NCI-H2171 treated with DMSO at 0.1 percent for 48 hours (cell line): ENCODE measurements at places on chromosomes 5 and 9.

GRCh38 chr5:129094087-129094923 lies at the start of gene ISOC1:
Gene ISOC1, plus strand, starts transcription at chr5:129094749. Its CDS starts 18 bp downstream, at chr5:129094767.
- DNase-seq, result peak; percentile 72

DNA sequence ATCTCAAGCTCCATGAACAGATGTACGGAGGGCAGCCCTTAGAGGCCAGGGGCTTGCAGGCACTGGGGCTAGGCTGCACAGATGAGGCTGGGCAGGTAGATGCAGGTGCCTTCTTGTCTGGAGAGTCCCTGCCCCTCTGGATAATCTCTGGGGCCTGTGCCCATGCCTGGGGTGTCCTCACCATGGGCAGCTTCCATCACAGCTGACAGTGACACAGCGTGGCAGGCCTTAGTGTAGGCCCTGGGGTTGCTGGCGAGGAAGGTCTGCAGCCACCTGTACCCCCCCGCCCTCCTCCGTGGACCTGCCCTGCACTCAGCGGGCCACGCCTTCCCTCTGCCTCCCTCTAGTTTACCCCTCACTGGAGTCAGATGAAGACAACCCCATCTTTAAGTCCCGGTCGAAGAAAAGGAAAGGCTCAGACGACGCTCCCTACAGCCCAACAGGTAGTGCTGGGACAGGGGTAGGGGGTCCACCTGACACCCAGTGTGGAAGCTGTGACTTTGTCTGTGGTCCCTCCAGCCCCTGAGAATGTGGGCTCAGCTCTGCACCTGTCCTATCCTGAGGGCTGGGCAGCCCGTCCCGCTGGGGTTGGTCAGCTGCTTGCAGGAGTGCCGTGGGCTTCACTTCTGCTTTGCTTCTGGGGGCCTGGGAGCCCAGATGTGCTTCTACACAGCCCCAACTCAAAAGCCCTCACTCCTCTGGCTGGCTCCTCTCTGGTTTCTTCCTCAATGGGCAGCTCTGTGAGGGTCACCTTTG lies 98.4 kb downstream of the PHF2 start:
- no peak for DNase-seq

DNA sequence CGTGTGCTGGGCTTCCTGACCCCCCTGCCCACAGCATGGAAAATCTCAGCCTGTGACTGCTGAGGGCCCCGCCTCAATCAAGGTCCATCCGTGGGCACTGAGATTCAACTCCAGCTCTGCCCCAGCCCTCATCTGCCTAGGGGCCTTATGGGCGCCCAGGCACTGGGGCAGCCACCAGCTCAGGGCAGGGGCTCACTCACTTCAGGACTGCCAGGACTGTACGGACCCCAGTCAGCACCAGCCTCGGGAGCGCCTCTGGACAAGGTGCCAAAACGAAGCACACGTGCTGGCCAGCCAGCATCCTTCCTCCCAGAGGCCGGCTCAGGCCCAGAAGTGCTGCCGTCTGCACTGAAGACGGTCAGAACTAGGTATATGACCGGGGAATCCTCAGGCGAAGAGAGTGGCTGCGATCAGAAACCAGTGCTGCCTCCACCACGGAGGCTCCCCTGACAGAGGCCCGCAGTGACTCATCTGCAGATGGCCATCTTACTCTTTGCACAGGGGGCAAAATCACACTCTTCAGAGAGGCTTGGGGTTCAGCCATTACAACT lies 19.6 kb downstream of the CLPTM1L start:
- DNase-seq, result no peak

GRCh38 chr9:33146298-33146697 lies 20.8 kb downstream of the B4GALT1 start:
- DNase-seq, result no peak

GRCh38 chr9:110142868-110143481 lies 65.0 kb downstream of the C9orf152 start:
- DNase-seq, result peak; percentile 26

DNA sequence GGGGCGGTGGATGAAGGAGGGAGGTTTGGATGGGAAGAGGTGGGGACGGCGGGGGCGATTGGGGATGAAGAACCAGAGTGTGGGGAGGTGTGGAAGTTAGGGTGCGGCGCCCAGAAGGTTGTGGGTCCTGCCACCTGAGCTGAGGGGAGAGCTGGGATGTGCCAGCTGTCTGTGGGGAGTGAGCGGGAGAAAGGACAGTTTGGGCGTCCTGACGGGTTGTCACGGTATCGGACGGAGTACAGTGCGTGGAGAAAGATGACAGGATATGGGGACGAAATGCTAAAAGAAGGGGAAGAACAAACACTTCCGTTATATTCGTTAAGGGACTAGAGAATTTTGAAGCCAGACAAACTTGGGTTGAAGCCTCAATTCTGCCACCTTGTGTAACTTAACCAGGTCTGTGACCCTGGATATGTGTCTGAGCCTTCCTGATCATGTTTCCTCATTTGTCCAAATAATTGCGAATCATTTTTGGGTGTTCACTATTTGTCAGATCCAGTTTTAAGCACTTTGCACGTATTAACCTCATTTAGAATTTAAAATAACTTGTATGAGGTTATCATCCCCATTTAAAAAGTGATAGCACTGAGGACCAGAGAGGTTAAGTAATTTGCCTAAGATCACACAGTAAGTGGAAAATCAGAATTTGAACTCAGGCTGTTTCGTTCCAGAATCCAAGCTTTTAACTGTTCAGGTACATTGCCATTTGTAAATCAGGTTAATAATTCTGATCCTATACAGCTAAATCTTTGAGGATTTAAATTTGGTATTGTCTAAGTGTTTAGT lies 689 bp downstream of the CNTRL start:
- peak; percentile 66 for DNase-seq

GRCh38 chr9:112322701-112323377 lies 10.6 kb downstream of the PTBP3 start:
- no peak for DNase-seq

GRCh38 chr9:94149696-94150095 lies 65.4 kb downstream of the PTPDC1 start:
- DNase-seq, result no peak

DNA sequence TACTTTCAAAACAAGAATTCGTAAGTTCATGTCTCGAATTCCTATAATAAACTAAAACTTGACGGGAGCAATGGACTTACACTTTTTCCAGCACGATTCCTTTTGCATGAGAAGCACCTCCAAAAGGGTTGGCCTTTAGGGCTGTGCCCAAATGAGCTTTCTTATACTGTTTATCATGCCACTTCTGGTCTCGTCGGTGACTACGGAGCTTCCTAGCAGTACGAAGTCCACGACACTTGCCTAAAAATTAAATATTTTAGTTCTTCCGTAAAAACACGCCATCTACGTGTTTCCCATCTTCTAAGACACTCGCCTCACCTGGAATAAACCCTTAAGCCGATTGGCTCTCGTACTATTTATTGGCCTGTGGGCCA lies 554 bp downstream of the RPS23 start:
- no peak for DNase-seq

GRCh38 chr9:111798786-111799185 lies 4.0 kb upstream of the SHOC1 start:
- no peak for DNase-seq

GRCh38 chr9:134698587-134699342 lies 57.2 kb downstream of the COL5A1 start:
- DNase-seq, result peak; percentile 69

GRCh38 chr9:15480028-15480427 lies 30.7 kb downstream of the PSIP1 start:
- DNase-seq, result no peak

DNA sequence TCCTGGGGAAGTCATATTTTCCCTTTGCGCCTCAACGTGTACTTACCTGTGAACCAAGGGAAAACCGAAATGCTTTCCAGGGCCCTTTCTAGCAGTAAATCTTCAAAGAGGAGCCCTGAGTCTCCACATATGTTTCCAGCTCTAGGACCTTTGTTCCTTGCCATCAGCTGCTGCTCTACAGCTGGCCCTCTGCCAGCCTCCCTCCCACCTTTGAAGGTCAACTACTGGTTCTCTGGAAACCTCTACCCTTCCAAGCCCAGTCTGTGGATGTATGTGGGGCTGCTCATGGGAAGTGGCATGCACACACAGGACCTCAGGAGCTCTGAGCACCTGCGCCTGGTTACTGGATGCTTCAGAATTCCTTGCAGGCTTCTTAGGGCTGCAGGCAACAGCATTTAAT lies 117.2 kb downstream of the PSD2 start:
- DNase-seq, result no peak

GRCh38 chr5:122874179-122874875 lies 28.9 kb downstream of the SNX24 start:
- no peak for DNase-seq

DNA sequence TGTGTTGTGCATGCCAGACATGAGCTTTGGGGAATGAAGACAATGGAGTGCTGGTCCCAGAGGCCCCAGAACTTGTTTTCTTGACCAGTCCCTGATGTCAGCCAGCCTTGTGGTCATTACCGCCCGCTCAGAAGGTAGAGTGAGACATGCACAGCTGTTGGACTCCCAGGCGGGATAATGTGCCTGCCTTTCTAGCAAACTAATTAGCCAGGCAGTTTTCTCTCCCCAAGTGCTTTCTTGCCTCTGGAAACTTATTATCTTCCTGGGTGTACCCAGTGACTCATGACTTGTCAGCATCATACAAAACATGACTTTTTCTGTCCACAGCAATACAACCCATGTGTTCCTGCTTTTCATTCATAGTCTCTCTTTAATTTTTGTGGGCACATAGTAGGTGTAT lies 131.1 kb downstream of the RMI1 start:
- DNase-seq, result no peak

- peak; percentile 74 for DNase-seq
Observed at GRCh38 chr9:105414947-105415661, 32.7 kb upstream of the FSD1L start.

DNA sequence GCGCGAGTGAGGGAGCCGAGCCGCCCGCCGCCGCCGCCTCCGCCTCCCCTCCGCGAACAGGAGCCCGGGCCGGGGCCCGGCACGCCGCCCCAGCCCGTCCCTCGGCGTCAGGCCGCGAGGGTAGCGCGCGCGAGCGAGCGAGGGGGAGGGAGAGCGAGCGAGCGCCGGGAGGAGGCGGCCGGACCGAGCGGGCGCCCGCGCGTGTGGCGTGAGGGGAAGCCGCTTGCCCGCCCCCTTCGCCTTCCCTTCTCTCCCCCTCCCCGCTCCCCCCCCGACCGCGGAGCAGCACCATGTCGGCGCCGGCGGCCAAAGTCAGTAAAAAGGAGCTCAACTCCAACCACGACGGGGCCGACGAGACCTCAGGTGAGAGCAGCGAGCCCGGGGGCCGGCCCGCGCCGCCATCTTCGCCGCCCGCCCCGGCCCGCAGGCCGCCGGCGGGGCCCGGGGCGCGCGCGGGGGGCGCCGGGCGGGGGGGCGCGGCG lies 312 bp downstream of the SET start:
- DNase-seq, result peak; percentile 67

DNA sequence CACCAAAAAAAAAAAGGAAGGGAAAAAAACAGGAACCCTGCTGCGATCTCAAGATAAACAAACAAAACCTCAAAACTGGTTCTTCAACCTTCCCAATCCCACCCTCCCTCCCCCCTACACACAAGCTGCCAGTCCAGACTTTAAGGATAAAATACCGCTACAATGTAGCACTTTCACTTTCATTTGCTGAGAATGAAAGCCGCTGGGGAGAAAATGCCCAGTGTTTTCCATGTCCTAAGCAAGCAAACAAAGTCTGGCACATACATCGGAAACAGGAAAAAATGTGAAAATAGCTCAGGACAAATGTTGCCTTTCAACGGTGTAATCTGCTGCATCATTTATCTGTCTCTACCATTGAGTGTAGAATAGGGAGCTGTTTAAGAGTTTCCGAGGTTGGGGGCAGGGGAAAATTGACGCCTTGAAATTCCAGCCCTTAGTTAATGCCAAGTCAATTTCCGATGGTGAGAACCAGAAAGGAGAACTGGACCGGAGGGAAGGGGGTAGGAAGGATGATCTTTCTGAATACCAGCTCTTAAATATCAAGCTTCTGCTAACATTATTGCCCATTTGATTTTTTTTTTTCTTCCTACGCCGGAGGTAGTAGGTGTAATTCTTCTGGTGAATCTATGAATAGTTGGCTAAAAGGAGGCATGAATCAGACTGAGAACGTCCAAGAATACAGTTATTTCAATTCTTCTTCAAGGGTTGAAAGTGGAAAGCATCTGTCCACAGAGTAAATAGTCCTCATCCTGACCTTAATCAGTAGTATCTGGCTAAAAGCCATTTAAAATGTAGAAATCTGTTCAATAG lies 1.2 kb upstream of the ADAMTS6 start:
- peak; percentile 36 for DNase-seq

DNA sequence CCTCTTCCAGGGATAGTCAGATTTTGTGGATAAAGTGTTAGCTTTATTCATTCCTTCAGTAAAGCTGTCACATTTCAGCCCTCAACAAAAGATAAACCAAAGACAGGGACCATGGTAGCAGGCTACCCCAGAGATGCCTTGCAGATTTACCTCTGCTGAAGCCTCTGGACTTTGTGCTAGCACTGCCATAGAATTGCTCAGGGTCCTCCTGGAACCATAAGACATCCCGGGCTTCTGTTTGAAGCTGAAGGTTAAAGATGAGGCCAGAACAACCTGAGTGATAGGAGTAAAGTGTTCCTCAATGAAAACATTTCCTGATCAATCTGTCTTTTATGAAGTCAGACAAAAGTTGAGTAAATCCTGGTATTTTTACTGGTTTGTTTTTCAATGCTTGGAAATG lies 57.5 kb upstream of the ARL15 start:
- DNase-seq, result no peak

DNA sequence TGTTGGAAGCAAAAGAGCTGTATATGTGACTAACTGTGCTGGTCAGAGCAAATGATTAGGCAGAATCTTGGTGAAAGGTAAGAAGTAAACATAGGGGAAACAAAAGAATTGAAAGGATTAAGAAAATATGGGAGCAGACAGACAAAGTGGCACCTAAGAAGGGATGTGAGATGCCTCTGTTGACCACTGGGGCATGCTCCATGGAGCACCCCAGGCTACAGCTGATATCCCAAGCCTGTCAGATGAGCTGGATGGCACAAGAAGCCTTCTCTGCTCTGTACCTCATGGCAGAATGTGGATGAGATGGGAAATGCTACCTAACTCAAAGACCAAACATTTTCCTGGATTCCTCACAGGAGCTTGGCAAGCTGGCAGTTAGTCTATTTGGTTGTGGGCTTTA lies 89.3 kb upstream of the SLIT3 start:
- DNase-seq, result no peak

GRCh38 chr9:20325008-20325407 lies 297.3 kb downstream of the MLLT3 start:
- DNase-seq, result no peak
